ENCODE measurements at places on chromosomes 1 and 21.

DNA sequence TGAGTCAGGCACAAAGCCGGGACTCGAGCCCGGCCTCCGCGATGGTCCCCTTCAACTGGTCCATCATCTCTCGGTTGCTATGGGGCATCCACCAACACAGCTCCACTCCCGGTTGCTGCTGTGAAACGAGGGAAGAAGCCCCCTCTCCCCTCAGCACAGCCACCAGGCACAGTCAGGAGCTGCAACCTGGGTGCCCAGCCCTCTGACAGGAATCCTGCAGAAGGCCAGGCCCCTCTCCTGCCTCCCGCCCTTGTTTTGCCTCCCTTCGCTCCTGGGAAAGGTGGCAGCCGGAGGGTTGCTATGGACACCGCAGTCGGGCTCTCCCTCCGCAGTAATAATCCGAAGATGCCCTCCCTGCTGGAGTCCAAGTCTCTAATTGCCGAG lies 8.9 kb upstream of the KCNN3 start:
- no peak for DNase-seq

GRCh38 chr1:11342621-11343032 lies 69.6 kb downstream of the UBIAD1 start:
- peak; percentile 72 for DNase-seq

DNA sequence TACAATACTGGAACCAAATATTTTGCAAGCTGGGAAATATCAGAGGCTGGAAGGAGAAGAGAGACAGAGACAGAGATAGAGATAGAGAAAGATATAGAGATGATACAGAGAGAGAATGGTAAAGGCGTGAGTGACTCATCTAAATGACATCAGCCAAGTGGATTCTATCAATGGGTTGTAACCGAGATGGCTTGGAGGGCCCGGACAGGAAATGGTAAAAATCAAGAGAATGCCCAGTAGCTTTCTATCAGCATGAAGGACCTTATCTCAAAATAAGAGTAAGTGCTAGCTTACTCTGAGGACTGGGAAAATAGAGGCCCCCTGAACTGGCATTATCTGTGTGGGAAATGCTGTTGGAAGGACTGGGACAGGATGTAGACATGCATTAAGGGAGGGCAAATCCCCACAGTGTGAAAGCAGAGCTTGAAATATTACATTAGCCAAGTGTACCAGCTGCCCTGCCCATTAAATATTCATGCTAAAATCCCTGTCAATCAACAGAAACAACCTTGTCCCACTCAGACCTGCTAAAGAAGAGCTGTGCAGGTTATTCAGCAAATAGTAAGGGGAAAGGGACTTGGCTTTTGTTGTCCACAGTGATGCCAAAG lies 76.6 kb upstream of the ZNF644 start:
- DNase-seq = no peak

- peak; percentile 91 for DNase-seq
Measured at GRCh38 chr21:22961258-22961657, 1963.0 kb downstream of the NCAM2 start.

GRCh38 chr1:84350104-84350503 lies 48.2 kb upstream of the DNASE2B start:
- DNase-seq = no peak

DNA sequence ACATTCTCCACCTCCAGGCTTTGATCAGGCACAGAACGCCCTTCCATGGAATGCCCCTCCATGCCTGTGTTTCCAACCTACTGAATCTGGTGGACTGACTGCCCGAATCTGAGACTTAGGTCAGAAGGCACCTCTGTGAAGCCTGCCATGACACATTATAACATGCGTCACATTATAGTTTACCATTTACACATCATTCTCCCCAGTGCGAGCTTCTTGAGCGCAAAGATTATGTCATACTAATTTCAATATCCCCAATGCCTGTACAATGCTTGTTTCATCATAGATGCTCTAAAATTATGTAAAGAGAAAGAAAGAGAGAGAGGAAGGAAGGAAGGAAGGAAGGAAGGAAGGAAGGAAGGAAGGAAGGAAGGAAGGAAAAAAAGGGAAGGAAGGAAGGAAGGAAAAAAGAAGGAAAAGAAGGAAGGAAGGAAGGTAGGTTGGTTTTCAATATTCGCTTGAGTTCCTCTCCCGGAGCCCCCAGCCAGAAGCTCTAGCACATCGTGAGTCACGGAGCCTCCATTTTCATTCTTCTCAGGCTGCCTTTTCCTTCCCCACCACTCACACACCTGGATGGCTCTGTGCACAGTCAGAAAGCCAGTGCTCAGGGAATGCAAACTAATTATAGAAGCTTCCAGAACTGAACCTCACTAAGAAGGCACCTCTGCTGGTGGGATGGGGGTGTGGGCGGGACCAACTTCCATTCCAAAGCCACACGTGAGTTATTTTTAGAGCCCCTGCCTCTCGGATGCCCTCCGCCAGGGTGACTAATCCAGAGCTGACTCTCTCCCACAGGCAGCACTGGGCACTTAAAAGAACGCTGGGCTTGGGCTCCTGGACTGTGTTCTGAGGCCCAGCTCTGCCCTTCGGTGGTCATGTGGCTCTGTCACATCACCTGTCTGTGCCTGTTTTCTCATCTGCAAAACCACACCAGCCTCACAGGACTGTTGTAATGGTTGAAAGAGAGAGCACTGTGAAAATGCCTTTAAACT lies 27.4 kb downstream of the LAMB3 start:
- no peak for DNase-seq

GRCh38 chr1:205287767-205288559 lies 33.6 kb downstream of the NUAK2 start:
- no peak for DNase-seq

DNA sequence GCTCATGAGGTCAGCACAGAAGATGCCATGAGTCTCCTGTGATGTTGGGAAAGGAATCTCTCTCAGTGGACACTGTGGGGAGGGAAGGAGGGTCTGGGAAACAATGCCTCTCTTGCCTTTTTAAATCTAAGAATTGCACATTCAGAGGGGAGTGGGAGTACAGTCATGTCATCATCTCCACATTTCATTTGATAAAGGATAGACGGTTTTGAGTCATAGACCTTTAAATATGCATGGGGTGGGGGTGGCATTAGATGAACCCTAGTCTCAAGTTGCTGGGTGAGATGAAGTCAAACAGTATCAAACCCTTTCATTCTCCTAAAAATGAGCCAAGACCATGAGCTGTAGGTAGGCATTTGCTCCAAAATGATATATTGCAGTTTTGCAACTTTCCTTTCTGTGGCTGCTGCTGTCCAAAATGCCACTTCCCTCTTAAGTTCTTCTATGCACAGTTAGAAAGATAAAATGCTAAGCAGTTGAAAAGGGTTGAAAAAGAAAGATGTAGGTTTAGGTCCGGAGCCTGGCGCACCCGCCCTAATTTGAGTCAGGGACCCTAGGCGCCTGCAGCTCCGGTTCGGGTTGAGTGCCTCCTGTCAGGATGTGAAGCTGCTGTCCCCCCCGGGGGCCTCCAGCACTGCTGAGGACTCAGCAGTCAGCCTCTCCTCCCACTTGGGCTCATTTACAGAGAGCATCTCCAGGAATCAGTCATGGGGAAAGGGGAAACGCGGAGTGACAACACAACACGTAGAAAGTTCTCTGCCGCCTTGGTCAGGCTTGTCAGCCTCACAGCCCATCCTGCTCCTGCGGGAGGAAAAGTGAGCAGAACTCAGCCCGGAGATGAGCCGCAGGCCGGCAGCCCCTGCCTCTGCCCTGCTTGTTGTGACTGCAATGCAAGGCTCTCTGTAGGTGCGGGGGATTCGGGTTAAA lies 479.3 kb upstream of the RUNX1 start:
- no peak for DNase-seq

DNA sequence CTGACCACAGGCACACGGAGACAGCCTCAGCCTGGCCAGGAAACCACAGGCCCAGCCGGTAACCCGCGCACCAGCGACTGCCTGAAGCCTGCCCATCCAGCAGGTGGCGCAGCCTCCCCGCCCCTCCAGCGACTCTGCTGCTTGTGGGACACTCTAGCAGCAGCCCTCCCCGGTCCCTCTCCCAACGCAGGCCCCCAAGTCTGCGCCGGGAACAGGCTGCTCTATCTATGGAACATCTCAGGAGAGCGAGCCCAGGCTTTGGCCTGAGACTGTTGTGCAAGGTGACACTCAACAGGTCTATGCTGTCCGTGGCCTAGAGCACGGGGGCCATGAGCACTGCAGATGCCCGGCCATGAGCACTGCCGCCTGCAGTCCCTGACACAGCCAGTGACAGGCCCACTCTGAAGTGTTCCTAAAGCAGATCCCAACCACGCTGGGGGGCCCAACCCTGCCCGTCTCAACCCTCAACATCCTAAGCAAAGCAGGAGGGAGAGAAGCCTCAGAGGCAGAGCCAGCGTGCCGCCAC lies 28.4 kb downstream of the WDR4 start:
- DNase-seq = no peak
